ENCODE measurements at places on chromosomes 6 and 20.

DNA sequence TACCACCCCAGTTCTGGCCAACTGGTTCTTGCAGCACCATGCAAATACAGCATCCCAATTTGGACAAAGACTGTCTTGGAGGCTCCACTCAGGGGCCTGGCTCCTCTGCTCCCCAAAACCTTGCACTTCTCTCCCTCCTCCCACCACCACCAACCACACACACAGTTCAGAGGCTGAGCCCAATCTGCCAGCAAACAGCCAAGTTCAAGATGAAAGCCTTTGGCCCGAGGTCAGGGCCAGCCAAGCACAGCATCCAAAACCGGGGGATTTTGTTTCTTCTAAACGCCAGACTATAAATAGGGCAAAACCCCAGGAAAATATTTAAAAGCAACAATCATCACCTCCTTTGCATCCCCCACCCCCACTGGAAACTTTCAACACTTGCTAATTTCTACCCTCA lies 5.7 kb downstream of the KCNK5 start:
- H3K4me1 ChIP-seq, result peaks cover 3% of the 10 kb centered on the region
- H3K27me3 ChIP-seq, result peaks cover 8% of the 10 kb centered on the region
- H3K4me3 ChIP-seq, result no peak overlapping the region
- DNase-seq, result no peak
- H3K36me3 ChIP-seq, result no peaks in the 10 kb centered on the region

DNA sequence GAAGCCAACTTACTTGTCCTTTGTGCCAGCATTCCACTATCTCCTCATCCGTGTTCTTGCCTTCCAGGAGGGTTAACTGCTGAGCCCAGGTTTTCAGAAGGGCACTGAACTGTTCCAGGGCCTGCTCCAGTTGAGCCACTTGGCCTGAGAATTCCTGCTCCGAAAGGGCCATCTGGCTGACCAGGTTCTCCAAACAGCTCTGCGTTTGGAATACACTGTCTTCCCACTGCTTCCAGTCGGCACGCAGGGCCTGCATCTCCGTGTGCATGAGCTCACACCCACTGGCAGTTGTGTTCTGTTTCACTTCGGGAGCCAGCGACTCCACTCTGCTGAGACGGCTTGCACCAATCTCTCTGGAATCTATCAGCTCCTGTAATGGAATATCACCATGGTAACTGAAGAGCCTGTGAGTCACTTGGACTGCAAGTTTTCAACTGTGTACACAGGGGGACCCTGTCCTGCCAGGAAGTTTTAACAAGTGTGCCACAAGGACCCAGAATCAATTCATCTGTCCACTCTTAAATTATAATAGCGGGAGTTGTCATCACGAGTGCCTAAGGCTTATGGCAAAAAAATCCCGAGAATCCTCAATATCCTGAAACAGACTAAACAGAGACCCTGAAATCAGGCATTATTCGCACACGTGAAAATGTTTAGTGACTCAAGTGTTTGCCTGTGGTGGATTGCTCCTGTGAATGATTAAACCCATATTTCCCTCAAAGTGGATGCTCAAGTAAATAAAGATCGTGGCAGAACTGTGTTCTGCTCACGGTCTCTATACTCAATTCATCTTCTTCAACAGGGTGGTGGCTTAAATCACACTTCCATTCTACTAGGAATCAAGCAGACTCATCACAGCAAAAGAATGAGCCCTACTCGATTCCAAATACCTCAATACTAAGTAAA lies 255.9 kb downstream of the SYNE1 start:
- H3K36me3 ChIP-seq, result no peaks in the 10 kb centered on the region
- no peak overlapping the region for H3K27ac ChIP-seq
- no peaks in the 10 kb centered on the region for H3K4me1 ChIP-seq
- peaks cover 7% of the 10 kb centered on the region for H3K27me3 ChIP-seq
- no peak overlapping the region for H3K4me3 ChIP-seq

- H3K4me1 ChIP-seq, result no peaks in the 10 kb centered on the region
- H3K27me3 ChIP-seq, result no peaks in the 10 kb centered on the region
- no peak for DNase-seq
- H3K4me3 ChIP-seq, result no peak overlapping the region
- no peaks in the 10 kb centered on the region for H3K36me3 ChIP-seq
- no peak overlapping the region for H3K27ac ChIP-seq
Observed at GRCh38 chr20:60467771-60468170, 509.5 kb downstream of the CDH26 start.

- H3K36me3 ChIP-seq, result no peaks in the 10 kb centered on the region
- no peak for DNase-seq
- H3K4me3 ChIP-seq, result no peak overlapping the region
- H3K27me3 ChIP-seq, result peaks cover 3% of the 10 kb centered on the region
Observed at GRCh38 chr6:90439586-90439985, 142.9 kb upstream of the BACH2 start.

DNA sequence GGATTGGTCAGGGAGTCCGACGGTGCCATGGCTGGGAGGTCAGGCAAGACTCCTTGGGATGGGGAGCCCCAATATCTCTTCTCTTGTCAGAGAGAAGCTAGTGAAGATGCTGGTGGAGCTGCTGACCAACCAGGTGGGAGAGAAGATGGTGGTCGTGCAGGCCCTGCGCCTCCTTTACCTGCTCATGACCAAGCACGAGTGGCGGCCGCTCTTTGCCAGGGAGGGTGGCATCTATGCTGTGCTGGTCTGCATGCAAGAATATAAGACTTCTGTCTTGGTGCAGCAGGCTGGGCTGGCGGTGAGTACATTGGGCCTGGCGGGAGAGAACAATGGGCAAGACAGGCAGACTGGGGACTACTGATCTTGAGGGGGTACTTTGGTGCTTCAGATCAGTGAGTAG lies 10.9 kb downstream of the CUL9 start:
- no peak overlapping the region for H3K27ac ChIP-seq
- H3K36me3 ChIP-seq, result peaks cover 28% of the 10 kb centered on the region
- H3K4me1 ChIP-seq, result peaks cover 10% of the 10 kb centered on the region
- H3K4me3 ChIP-seq, result no peak overlapping the region
- no peak for DNase-seq
- no peaks in the 10 kb centered on the region for H3K27me3 ChIP-seq

- H3K27me3 ChIP-seq, result no peaks in the 10 kb centered on the region
- peaks cover 13% of the 10 kb centered on the region for H3K36me3 ChIP-seq
- DNase-seq, result no peak
- no peak overlapping the region for H3K4me3 ChIP-seq
- no peak overlapping the region for H3K27ac ChIP-seq
Observed at GRCh38 chr6:155256122-155256795, 7.6 kb upstream of the CLDN20 start.

GRCh38 chr20:11124849-11125505 lies 451.2 kb upstream of the JAG1 start:
- no peak for DNase-seq
- H3K4me1 ChIP-seq, result no peaks in the 10 kb centered on the region
- no peak overlapping the region for H3K4me3 ChIP-seq
- H3K36me3 ChIP-seq, result peaks cover 2% of the 10 kb centered on the region
- H3K27ac ChIP-seq, result no peak overlapping the region

GRCh38 chr6:150235218-150235617 lies 92.4 kb downstream of the PPP1R14C start:
- no peak overlapping the region for H3K4me3 ChIP-seq
- H3K27me3 ChIP-seq, result peaks cover 12% of the 10 kb centered on the region
- H3K36me3 ChIP-seq, result no peaks in the 10 kb centered on the region
- H3K4me1 ChIP-seq, result peaks cover 8% of the 10 kb centered on the region

DNA sequence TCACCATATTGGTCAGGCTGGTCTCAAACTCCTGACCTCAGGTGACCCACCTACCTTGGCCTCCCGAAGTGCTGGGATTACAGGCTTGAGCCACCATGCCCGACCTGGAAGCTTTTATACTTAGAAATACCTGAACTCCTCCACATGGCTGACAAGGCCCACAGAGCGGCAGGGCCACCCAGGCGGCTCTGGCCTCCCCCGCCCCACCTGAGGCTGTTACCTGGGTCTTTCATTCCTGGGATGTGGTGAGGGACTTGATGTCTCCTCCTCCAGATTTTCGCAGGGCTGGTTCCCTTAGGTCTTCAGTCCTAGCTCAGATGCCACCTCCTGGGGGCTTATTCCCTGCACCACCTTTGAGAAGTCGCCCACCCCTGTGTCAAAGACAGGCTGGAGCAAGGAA lies 152.1 kb downstream of the LY86 start:
- no peak overlapping the region for H3K27ac ChIP-seq
- peaks cover 14% of the 10 kb centered on the region for H3K27me3 ChIP-seq
- no peak overlapping the region for H3K4me3 ChIP-seq

- no peak overlapping the region for H3K4me3 ChIP-seq
- DNase-seq, result no peak
- no peaks in the 10 kb centered on the region for H3K36me3 ChIP-seq
- peaks cover 12% of the 10 kb centered on the region for H3K27me3 ChIP-seq
- no peak overlapping the region for H3K27ac ChIP-seq
- no peaks in the 10 kb centered on the region for H3K4me1 ChIP-seq
Observed at GRCh38 chr6:781350-781961, 88.5 kb upstream of the EXOC2 start.

DNA sequence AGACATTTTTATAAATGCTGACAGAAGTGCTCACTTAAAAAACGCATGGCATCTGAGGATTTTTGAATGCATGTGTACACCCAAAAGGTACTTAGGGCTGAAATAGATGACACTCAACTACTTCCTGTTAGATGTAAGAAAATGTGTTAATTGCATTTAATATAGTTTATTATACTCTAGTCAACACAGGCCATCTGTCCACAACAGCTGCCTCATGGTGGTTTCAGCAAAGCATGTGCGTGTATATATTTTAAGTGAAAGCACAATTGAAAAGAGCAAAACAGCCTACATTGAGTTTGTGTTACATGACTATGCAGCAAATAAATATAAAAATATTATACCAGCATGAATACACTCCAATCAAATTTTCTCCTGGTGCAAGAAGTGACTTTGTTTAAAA lies 1233.0 kb upstream of the EYS start:
- no peaks in the 10 kb centered on the region for H3K4me1 ChIP-seq
- no peaks in the 10 kb centered on the region for H3K27me3 ChIP-seq
- H3K27ac ChIP-seq, result no peak overlapping the region
- no peak for DNase-seq
- H3K36me3 ChIP-seq, result no peaks in the 10 kb centered on the region
- no peak overlapping the region for H3K4me3 ChIP-seq

GRCh38 chr6:87663434-87663833 lies 38.6 kb downstream of the AKIRIN2 start:
- no peak overlapping the region for H3K27ac ChIP-seq
- no peak for DNase-seq
- H3K4me1 ChIP-seq, result no peaks in the 10 kb centered on the region
- H3K4me3 ChIP-seq, result no peak overlapping the region

DNA sequence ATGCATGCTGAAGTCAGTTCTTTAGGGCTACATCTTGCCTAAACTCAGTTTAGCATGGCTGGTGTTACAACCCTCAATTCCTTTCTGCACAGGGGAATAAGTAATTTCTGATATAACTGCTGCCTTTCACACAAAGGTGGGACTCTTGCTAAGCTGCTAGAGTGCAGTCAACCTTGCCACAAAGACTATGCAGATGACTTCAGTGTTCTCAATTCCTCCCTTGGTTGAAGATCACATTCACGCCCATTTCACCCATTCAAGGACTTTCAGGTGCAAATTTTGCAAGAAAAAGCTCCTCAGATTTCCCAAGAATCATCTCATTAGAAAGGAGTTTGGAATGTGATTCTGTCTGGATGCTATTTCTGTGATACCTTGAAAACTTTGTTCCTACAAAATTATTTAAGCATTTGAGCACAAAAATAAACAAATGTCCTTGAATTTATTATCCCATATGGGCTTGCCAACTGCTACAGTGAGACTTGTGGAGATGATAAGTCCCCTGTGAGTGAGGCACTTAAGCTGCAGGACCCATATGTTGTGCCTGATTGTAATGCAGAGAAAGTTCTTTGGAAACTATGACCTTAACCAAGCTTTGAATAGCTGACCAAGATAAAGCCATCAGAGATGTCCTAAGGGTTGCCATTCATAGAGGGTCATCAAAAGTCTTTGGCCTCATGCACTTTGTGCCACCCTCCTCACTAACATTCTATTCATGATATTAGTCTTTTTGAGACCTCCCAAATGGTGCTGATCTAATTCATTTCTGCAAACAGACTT lies 111.8 kb downstream of the PLCB4 start:
- H3K27ac ChIP-seq, result no peak overlapping the region
- no peaks in the 10 kb centered on the region for H3K36me3 ChIP-seq
- no peak for DNase-seq

GRCh38 chr20:8260837-8261251 lies 128.8 kb downstream of the PLCB1 start:
- no peaks in the 10 kb centered on the region for H3K36me3 ChIP-seq
- H3K27me3 ChIP-seq, result no peaks in the 10 kb centered on the region
- H3K27ac ChIP-seq, result no peak overlapping the region
- H3K4me3 ChIP-seq, result no peak overlapping the region
- no peak for DNase-seq

DNA sequence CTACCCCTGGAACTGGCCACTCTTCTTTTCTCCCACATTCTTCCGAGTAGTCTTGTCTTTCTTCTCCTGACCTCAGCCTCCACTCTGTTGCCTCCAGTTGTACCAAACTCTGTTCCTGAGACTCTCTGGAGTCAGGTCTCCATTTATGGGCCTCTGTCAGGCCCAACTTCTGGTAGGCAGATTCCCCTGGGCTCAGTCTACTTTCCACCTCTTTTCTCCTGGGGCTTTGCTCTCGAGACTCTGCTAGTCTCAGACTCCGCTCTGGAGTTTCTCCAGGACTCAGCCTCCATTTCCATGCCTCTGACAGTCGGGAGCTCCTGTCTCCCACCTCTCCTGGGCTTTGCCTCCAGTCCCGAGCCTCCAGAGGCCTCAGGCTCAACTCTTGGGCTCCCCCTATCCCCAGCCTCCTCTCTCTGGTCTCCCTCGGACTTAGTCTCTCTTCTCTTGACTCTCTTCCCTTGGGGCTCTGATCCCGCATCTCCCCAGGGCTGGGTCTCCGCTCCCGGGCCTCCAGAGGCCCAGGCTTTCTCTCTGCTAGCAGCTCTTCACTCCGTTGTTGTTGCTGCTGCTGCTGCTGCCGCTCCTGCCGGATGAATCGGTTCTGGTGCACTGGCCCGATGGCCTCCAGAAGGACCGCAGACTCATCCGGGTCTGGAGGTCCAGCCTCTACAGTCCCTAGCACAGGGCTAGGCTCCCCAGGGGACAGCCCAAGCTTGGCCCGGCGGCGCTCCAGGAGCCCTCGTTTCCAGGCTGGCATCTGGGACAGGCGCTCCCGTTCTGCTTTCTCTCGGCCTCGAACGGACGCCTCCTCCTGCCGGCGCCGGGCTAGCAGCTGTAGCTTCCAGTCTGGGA lies 1.1 kb downstream of the PPP1R18 start:
- DNase-seq, result no peak
- peaks cover 53% of the 10 kb centered on the region for H3K4me1 ChIP-seq
- no peaks in the 10 kb centered on the region for H3K27me3 ChIP-seq
- H3K27ac ChIP-seq, result peak overlapping the region; percentile 90
- H3K4me3 ChIP-seq, result peak overlapping the region; percentile 98

- peaks cover 12% of the 10 kb centered on the region for H3K4me1 ChIP-seq
- peak overlapping the region; percentile 98 for H3K4me3 ChIP-seq
- no peak for DNase-seq
Observed at GRCh38 chr6:44073612-44074438, 53.4 kb downstream of the MRPL14 start.
